ENCODE measurements at places on chromosomes 5 and 9.

DNA sequence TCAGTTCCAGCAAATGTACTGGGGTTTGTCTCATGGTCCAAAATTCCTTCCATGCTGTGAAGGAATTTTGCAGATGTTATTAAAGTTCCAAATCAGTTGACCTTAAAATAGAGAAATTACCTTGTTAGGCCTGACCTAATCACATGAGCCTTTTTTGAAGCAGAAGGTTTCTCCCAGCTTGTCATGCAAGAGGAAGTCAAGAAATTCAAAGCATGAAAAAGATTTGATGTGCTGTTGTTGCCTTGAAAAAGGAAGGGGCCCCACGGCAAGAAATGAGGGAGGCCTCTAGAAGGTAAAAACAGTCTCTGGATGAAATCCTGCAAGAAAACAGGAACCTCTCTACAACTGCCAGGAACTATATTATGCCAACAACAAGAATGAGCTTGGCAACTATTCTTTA lies 24.2 kb upstream of the HAPLN1 start:
- no peak for DNase-seq

GRCh38 chr9:32716955-32717543 lies 66.3 kb upstream of the TMEM215 start:
- DNase-seq, result no peak

GRCh38 chr5:56011835-56012234 lies 17.1 kb upstream of the IL6ST start:
- no peak for DNase-seq

DNA sequence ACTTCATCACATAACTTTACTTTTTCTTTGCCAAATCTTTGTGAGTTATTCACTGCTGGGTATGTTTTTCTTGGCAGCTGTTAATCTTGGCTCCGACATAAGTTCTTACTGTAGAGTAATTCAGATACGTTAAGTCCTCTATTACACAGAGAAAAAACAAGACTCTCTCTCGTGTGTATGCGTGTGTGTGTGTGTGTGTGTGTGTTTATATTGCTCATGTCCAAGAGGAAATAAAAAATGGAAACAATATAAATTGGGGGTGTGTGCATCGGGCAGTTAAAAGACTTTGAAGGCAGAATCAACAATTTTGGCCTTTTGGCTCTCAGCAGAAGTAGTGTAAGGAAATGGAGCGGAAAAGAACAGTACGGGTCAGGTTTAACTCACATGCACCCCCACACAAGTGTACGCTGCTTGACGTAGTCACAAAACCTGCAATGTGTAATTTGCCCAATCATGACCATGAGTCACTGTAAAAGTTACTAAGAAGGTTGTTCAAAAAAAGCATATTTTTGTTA lies 67.2 kb upstream of the IFNE start:
- no peak for DNase-seq

All from activated T-helper 1 cell treated with anti-CD3 and anti-CD28 coated beads, Interleukin-12 subunit alpha, Interleukin-12 subunit beta, Interleukin-2, Interleukin-4 antibody, amounts not matched to agents 30 ng/mL and 10 ng/mL and 1 ng/mL, durations not matched to agents 14 hours and 24 hours and 36 hours (primary cell).